Hepatocyte (in vitro differentiated cells): ENCODE measurements at places on chromosomes 12 and 14. TPM values are rescaled to one million over a fixed set of nuclear protein-coding genes. Genes with fewer than 3 reads are reported as not detected.

- H3K27me3 ChIP-seq, result no peaks in the 10 kb centered on the region
- peak overlapping the region; percentile 41 for H3K27ac ChIP-seq
- DNase-seq, result peak; percentile 48
- H3K36me3 ChIP-seq, result no peaks in the 10 kb centered on the region
Measured at GRCh38 chr14:75861161-75861621, 120.6 kb downstream of the TGFB3 start.

GRCh38 chr14:57865403-57866198 lies at the start of gene SLC35F4:
Gene SLC35F4, minus strand, starts transcription at chr14:57866092.
- no peak within 1 kb of the TSS for H3K27ac ChIP-seq
- H3K4me1 ChIP-seq, result peaks cover 7% of the 10 kb centered on the region
- peaks cover 59% of the 10 kb centered on the region for H3K27me3 ChIP-seq
- DNase-seq, result peak; percentile 66

DNA sequence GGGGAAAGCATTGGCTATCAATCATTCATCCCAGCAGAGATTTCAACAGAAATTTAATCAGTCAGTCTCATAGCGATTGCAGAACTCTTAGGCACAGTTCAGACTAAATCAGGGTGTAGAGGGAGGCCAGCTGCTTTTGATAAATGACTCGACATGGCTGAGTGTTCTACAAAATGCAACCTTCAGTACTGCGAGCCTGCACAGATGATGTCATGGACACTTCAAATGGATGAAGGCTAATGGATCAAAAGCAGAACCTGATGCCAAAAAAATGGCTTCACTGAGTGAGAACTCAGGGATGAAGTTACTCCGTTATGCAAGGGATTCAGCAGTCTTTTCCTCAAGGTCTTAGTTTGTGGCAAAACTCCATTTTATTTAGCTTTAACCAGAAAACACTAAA lies 167.3 kb downstream of the DACT1 start:
- H3K4me1 ChIP-seq, result no peaks in the 10 kb centered on the region
- no peaks in the 10 kb centered on the region for H3K36me3 ChIP-seq
- no peaks in the 10 kb centered on the region for H3K27me3 ChIP-seq
- H3K27ac ChIP-seq, result no peak overlapping the region
- H3K4me3 ChIP-seq, result no peak overlapping the region

- H3K36me3 ChIP-seq, result no peaks in the 10 kb centered on the region
- no peaks in the 10 kb centered on the region for H3K27me3 ChIP-seq
- H3K4me3 ChIP-seq, result no peak overlapping the region
- H3K27ac ChIP-seq, result peak overlapping the region; percentile 81
- no peak for DNase-seq
Measured at GRCh38 chr12:57868851-57869268, 22.3 kb upstream of the CTDSP2 start.

GRCh38 chr12:22413592-22413991 lies 79.1 kb upstream of the ST8SIA1 start:
- H3K4me3 ChIP-seq, result no peak overlapping the region
- H3K27ac ChIP-seq, result no peak overlapping the region
- no peak for DNase-seq
- H3K36me3 ChIP-seq, result no peaks in the 10 kb centered on the region
- H3K27me3 ChIP-seq, result no peaks in the 10 kb centered on the region
- no peaks in the 10 kb centered on the region for H3K4me1 ChIP-seq

DNA sequence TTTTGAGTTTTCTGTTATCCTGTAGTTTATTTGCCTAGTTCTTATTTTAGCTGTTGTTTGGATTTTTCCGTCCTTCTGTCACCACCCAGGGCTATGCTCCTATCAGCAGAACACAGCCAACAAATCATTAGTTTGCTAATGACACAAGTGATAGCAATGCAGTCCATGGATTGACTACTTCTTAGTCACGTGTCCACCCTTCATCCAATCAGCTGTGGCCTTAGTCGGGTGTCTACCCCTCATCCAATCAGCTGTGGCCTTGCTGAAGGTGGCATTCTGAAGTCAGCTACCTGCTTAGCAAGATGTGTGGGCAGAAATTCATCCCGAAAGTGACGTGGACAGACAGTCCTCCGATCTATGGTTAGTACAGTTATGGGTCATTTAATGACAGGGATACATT lies 182.3 kb downstream of the GALC start:
- H3K27me3 ChIP-seq, result no peaks in the 10 kb centered on the region
- H3K4me1 ChIP-seq, result no peaks in the 10 kb centered on the region
- H3K27ac ChIP-seq, result no peak overlapping the region
- no peak overlapping the region for H3K4me3 ChIP-seq

DNA sequence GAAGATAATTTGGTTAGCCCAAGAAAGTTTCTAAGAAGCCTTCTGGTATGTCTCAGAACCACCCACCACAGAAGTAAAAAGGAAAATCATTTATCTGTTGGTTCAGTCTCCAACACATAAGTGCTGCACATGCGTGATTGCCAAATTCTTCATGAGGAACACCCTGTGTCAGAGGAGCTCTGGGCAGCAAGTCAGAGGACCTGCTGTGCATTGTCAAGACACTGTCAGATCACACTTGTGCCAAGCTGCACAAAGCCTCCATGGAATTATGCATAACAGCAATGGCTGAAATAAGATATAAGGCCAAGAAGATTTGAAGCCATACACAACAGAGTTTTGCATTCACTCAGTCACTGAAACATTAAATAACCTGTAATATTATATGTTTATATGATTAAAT lies 1304.7 kb upstream of the FLRT2 start:
- DNase-seq, result peak; percentile 34
- no peak overlapping the region for H3K27ac ChIP-seq
- no peaks in the 10 kb centered on the region for H3K36me3 ChIP-seq
- no peaks in the 10 kb centered on the region for H3K4me1 ChIP-seq
- H3K27me3 ChIP-seq, result no peaks in the 10 kb centered on the region
- no peak overlapping the region for H3K4me3 ChIP-seq

- H3K27ac ChIP-seq, result no peak overlapping the region
- H3K4me1 ChIP-seq, result peaks cover 8% of the 10 kb centered on the region
- no peaks in the 10 kb centered on the region for H3K36me3 ChIP-seq
- H3K27me3 ChIP-seq, result no peaks in the 10 kb centered on the region
Measured at GRCh38 chr14:67562025-67562775, 29.1 kb downstream of the PLEKHH1 start.

DNA sequence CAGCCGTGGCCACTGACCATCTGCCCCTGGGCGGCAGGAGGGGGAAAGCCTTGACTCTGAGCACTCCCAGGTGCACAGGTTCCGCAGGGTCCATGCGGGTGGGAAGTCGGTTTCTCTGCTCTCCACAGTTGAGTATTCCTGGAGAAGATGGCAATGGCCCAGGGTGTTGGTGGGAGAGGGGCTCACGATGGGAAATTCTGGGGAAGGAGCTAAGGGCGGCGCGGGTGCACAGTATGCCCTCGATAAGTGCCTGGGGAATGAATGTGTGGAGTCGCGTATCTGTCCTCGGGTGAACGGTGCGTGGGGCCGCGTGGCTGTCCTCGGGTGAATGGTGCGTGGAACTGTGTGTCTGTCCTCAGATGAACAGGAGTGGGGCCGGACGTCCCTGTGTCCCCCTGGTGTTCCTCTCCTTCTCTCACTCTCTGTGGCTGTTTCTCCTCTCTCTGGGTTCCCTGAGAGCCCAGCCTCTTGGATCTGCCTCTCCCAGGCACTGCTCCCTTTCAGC lies 38.0 kb downstream of the NOC4L start:
- no peak for DNase-seq
- H3K27ac ChIP-seq, result no peak overlapping the region
- H3K4me3 ChIP-seq, result no peak overlapping the region
- no peaks in the 10 kb centered on the region for H3K4me1 ChIP-seq
- H3K27me3 ChIP-seq, result peaks cover 55% of the 10 kb centered on the region
- H3K36me3 ChIP-seq, result no peaks in the 10 kb centered on the region

DNA sequence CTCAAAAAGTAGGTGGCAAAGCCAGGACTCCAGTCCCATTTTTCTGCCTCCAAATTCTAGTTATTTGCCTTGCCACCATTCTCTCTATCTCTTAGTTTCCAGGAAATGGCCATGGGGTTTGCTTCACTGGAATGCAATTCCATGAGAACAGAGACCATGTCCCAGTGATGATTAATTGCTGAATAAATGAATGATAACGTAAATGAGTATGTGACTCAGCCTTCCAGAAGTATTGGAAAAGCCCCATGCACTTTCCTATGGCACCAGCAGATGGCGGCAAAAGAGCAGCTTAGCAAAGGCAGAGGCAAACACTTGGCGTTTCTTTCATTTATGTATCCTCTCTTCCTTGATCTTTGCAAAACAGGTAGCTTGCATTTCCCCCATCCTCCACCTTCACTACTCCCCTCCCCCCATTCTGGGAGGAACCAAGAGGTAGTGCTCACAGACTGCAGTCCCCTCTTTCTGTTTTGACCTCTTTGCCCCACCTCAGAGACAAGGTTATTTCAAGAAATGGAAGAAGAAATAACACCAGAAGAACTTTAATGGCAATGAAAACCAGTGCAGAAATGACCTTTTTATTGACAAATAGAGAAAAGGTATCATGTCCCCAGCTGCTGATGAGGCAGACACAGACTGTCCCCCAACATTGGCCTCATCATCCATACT lies 21.3 kb downstream of the TBX3 start:
- H3K27me3 ChIP-seq, result no peaks in the 10 kb centered on the region
- peak overlapping the region; percentile 97 for H3K27ac ChIP-seq
- no peak overlapping the region for H3K4me3 ChIP-seq
- peak; percentile 91 for DNase-seq

DNA sequence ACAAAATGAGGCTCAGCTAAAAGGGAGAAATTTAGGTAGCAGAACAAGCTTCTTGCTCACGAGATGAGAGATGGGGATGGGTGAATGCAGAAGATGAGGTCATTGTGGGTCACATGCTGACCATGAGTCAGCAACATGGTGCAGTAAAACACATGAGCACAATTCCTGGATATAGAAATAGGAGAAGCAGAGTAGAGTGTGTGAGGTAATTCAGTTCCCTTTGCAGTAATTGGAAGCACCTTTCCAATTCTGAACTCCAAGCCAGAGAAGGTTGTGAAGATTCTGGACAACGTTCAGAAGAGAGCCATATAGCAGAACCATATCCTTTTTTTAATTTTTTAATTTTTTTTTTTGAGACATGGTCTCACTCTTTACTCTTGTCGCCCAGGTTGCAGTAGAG lies 62.0 kb upstream of the LMNTD1 start:
- H3K36me3 ChIP-seq, result no peaks in the 10 kb centered on the region
- H3K4me3 ChIP-seq, result no peak overlapping the region
- peak; percentile 60 for DNase-seq

DNA sequence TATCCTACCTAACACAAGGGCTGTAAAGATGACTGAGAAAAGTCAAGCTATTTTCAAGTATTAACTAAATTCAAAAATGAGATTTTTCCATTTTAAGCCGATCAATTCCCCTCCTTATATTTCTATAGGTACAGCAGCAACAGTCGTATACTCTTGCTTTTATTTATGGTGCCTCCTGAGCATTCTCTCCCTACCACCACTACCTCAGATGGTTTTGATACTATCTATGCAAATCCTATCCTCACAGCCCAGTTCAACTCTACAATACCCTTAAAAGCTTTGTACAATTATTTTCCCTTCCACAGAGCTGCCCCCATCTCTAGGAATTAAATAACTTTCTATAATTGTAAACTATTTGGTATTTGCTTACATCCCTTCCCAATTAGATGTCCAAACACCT lies 52.1 kb downstream of the GALC start:
- DNase-seq, result no peak
- H3K27ac ChIP-seq, result no peak overlapping the region
- no peaks in the 10 kb centered on the region for H3K4me1 ChIP-seq
- H3K36me3 ChIP-seq, result no peaks in the 10 kb centered on the region

GRCh38 chr12:29241821-29242591 lies 92.9 kb downstream of the FAR2 start:
- H3K4me3 ChIP-seq, result no peak overlapping the region
- H3K4me1 ChIP-seq, result peaks cover 20% of the 10 kb centered on the region
- peak overlapping the region; percentile 67 for H3K27ac ChIP-seq
- H3K36me3 ChIP-seq, result no peaks in the 10 kb centered on the region
- no peaks in the 10 kb centered on the region for H3K27me3 ChIP-seq
- DNase-seq, result peak; percentile 69

GRCh38 chr12:67299526-67299925 lies 30.4 kb downstream of the CAND1 start:
- H3K27me3 ChIP-seq, result no peaks in the 10 kb centered on the region
- DNase-seq, result no peak
- no peak overlapping the region for H3K27ac ChIP-seq
- H3K4me3 ChIP-seq, result no peak overlapping the region
- no peaks in the 10 kb centered on the region for H3K4me1 ChIP-seq
- peaks cover 6% of the 10 kb centered on the region for H3K36me3 ChIP-seq

Gene TM9SF1
- 84.0 and 86.1 TPM in 2 replicates for polyA plus RNA-seq
